ENCODE measurements at places on chromosomes 1 and 21.

- DNase-seq: no peak
These were observed 244.4 kb downstream of the FOXD2 start for GRCh38 chr1:47682198-47682597.

DNA sequence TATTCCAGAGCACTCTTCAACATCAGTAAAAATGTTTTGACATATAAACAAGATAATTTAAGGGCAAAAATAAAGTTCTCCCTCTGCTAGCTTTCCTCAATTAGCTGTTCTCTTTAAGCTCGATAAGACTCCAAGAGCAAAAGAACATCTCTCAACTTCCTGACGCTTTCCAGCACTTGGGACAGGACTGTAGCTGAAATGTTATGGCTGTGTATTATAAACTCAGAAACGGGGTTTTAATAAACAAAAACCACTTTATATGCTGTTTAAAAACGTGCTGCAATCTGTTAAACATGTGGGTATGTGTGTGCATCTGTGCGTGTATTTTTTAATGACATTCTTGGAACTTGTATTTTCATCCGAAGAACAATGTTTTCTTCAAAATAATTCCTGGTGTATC, 71.5 kb upstream of the RGS2 start:
- DNase-seq: no peak

- DNase-seq: no peak
These were observed 190.2 kb downstream of the CAMTA1 start for GRCh38 chr1:6975331-6976043.

DNA sequence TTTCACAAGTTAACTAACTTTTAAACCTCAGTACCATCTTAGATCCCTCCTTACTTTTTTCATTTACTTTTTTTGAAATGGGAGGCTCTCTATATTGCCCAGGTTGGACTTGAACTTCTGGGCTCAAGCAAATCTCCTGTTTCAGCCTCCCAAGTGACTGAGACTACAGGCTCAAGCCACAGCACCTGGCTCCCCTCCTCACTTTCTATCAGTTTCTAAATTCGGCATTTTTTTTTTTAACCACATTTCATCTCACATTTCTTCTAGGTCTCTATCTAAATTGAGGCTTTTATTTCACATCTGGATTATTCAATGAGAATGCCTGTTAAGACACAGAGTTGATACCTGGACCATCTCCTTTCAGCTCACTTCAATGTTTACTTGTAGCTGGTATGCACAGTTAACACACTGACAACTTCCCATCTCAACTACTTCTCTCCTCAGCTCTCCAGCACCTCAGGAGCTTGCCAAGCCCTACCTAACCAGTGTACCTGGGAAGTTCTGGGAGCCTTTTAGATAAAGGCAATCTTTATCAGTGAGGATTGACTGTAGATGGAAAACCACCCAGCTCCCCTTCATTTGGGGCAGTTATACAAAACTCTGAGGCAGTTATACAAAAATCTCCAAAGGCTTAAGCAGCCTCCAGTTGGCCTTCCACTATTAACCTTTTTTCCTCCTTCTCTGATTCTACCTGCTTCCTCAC, 3.4 kb downstream of the USP33 start:
- DNase-seq: no peak

DNA sequence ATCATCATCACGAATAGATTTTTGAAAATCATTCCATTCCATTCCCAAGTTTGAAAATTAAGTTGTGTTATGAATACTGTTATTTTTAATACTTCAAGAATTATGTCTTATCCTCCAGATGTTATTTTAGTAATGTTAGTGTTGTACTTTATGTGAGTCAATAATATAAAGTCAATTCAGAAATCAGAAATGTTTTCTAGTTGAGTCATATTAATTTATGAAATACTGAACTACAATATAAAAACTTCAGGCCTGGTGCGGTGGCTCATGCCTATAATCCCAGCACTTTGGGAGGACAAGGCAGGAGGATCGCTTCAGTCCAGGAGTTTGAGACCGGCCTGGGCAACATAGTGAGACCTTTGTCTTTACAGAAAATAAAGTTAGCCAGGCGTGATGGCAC, 38.4 kb upstream of the GPR25 start:
- DNase-seq: no peak
